CMK (cell line): ENCODE measurements at places on chromosomes 3 and 15.

DNA sequence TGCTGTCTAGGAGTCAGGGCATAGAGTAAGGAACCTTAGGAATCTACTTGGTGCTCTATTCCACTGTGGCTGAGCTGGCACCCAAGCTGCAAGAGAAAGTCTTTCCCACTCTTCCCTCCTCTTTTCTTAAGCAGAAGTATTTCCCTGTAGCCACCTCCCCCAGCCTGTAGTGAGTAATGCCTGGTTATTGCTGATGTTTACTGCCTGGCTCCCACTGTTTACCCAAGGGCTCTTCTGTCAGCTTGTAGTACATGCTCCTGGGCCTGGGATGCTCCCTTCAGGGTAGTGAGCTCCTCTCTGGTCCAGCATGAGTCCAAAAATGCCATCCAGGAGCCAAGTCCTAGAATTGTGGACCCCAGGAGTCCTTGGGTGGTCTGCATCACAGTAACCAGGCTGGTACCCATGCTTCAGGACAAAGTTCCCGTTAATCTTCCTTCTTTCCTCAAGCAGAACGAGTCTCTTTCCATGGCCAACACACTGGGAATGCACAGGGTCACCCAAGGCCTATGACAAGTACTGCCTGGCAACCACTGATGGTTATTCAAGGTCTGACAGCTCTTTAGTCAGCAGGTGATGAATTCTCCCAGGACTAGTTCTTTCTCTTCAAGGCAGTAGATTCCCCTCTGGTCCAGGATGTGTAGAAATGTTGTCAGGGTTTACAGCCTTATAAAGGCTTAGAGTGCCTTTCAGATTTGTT is 17.6 kb downstream of the GALK2 start:
- DNase-seq = no peak

GRCh38 chr3:33092496-33093254 is 4.3 kb downstream of the GLB1 start:
- DNase-seq = no peak

GRCh38 chr3:193819117-193820010 is 226.4 kb downstream of the OPA1 start:
- no peak for DNase-seq

DNA sequence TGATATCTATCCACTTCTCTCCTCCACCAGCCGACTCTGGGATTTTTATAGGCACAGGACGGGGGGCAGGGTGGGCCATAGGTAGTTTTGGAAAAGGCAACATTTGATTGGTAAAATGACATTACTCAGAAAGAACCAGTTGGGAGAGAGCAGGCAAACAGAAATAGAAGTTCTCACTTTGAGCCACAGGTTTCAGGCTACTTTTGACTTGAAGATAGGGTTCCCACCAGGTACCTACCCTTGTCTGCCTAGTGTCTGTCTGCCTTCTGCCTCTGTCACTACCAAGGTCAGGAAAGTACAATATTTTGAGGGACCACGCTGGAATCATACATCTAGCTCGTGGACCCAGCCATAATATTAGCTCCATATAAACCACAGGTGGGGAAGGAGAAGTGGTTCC is 412.9 kb upstream of the GRM7 start:
- no peak for DNase-seq

- no peak for DNase-seq
Measured at GRCh38 chr3:13480340-13481318, 523 bp downstream of the HDAC11 start.

DNA sequence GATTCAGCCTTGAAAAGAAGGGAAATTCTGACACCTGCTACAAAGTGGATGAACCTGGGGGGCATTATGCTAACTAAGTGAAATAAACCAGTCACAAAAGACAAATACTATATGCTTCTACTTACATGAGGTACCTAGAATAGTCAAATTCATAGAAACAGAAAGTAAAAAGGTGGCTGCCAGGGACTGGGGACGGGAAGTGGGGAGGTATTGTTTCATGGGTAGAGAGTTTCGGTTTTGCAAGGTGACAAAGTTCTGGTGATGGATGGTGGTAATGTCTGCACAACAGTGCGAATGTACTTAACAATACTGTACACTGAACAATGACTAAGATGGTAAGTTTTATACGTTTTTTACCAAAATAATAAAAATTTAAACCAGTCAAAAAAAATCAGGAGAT is 4.8 kb downstream of the IDH2 start:
- no peak for DNase-seq

GRCh38 chr3:65830948-65831732 is 207.6 kb downstream of the MAGI1 start:
- no peak for DNase-seq

DNA sequence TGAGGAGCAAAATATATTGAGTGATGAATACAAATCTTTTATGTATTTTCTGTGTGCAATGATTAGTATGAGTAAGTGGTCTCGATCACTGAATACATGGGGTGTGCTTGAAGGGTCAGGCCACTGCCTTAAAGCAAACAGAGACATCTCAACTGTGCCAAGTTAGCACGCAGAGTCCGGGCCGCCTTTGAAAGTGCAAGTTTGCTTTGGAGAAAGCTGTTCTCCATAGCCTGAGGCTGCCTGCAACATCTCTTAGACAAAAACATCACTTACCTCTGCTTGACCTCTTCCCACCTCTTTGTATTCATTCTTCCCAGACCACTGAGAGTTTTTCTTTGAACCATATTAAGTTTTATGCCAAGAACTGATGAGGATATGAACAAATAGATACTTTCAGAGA is 267.0 kb downstream of the ZBTB20 start:
- no peak for DNase-seq

- no peak for DNase-seq
Measured at GRCh38 chr15:57696146-57696545, 10.4 kb upstream of the POLR2M start.

DNA sequence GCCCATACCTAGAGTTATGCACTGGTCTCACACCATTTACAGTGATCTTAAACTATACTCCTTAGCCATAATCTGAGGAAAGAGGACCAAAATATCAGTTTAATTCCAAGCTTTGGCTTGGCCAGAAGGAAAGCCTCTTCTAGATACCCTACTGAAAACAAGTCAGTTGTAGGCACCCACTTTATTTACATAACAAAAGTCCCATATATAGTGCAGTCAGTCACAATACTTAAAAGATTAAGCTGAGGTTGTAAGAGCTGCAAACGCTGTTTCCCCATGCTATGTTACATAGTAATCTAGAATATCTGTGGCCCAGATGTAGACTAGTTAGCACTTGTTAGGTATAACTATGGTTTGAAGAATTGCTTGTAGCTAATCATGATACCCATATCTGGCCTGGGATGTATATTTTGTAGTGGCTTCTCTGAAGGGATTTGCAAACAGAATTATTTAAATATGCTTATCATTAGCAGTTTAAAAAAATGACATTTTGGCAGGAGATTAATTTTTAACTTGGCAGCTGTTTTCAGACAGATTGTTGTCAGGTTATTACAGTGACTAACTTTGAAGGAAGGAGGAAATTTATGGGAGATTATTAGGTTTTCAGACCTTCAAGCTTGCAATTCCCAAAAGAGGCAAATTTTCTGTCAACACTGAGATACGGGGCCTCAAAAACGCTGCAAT is 160.4 kb upstream of the SLC2A2 start:
- no peak for DNase-seq

DNA sequence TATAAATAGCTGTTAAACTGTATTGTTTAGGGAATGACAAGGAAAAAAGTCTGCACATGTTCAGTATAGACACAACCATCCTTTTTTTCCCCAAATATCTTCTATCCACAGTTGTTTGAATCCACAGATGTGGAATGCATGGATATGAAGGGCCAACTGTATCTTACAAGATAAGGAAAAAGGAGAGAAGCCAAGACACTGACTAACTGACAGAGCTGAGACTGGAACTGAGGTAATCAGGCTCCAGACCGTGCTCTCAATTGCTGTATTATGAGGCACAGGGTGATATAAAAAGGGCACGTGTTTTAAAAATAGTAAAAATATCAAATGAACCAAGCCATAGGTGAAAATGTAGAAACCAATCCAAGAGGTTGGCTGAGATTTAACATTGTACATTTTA is 49.0 kb downstream of the DHX36 start:
- DNase-seq = no peak

DNA sequence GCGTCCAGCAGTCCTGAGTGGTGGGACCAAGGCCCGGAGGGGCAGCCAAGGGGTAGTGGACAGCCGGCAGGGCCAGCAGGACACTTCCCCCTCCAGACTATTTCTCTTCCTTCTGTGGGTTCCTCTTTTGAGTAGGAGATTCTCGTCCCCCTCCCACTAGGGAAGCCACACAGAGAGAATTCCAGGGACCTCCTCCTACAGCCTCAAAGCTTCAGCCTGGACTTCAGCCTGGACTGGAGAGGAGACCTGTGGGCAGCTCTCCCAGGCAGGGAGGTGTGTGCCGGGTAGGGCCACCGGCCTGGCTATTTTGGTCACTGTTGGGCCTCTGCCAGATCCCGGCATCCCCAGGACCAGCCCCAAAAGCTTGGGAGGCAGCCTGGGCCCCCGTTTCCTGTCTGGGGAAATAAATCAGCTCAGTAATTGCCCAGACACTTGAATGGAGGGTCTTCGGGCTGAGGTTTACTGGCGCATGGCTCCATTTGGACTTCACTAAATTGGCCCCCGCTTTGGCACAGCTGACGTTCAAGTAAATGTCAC is 1.3 kb downstream of the SLC6A6 start:
- no peak for DNase-seq

DNA sequence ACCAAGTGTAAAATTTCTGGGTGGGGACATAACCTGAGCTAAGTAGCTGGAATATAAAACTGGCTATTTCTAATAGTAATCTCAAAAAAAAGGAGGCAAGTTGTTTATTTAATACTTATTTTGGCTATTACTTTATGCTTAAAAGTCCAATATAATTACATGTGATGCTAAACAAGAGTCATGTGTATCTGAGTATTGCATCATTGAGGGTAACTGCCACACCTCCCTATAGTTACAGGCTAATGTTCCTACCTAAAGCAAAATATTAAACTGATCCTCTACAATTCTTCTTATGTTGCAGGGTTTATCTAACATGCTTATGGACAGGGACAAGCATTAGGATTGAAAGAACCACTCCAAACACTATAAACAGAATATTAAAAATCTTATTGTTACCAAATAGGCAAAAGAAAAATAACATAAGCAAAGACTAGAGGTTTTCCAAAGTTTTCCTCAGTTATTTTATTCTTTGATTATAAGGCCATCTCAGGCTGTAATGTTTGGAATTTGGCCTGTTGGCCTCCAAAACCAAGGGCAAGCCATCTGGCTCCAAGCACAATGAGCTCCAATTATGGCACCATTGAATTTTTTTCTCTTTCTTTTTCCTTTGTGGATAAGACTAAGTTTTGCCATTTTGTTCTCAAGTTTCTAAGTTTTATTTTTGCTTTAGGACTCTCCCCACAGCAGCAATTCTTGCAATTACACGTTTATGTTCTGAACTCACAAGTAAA is 75.8 kb upstream of the ABI3BP start:
- DNase-seq = no peak

GRCh38 chr3:151293127-151293526 is 14.8 kb upstream of the P2RY14 start:
- no peak for DNase-seq

GRCh38 chr3:52145736-52146110 is 8.5 kb downstream of the POC1A start:
- no peak for DNase-seq

- DNase-seq = no peak
Measured at GRCh38 chr3:37823189-37823588, 38.5 kb upstream of the CTDSPL start.

- DNase-seq = no peak
Measured at GRCh38 chr3:193134856-193135255, 106.2 kb upstream of the PLAAT1 start.

DNA sequence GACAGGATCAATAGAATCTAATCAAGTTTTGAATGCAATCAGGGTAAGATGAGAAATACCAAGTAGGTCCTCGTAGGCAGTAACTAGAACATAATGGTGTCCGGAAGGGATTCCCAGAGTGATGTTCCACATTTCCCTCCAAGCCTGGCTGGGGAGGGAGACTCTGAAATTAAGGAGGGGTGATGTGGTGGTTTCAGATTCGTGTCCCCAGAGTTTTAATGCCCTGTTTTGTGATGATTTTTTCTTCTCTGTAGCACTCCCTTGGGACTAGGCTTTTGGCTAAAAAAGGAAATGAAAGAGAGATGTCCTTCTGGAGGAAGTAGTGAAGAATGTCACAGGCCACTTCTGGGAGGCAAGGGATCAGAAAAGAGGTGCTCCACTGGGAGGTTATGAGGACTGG is 108.3 kb upstream of the CACNA2D3 start:
- no peak for DNase-seq

- no peak for DNase-seq
Measured at GRCh38 chr3:125054062-125054448, 1.7 kb downstream of the HEG1 start.

DNA sequence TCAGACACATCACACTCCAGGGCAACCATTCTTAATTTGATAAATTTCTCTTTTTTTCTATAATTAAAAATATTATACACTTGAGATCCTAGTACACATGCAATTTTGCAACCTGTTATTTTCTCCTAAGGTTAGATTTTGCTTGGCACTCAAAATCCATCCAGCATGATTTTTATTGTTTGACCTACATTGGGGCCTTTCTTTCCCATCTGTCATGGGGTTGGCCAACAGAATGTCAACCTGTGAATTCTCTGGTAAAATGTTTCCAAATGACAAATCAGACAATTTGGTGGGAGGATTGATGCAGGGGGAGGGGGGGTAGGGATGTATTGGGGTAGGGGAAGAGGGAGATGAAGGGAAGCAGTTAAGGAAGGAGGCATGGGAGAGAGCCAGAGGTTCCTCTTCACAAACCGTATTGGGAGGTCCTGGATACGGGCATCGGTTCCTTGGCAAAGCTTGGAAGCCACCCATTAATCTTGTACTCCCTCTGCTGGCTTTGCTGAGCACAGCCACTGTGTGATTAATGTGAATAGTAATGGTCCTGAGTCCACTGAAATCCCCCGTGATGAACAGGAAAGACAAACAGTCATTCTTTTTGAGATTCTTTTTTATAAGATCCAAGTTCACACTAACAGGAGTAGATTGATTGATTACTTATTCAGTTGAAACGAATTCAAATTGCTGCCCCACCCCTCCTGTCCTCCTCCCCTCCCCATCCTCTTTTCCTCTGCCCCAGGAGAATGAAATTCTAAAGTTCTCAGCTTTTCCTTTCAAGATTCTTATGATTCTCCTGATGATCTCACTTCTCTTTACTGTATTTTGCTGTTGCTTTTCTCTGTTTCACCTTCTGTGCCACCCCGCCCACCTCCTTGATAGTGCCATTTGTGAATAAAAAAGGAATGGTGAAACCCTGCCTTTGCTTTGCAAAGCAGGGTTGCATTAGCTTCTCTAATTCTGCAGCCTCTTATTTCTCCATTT is 82.2 kb upstream of the SLC25A26 start:
- DNase-seq = no peak

GRCh38 chr3:48403533-48404439 is 26.1 kb downstream of the PLXNB1 start:
- no peak for DNase-seq

GRCh38 chr15:65985387-65985786 is 116.1 kb downstream of the RAB11A start:
- no peak for DNase-seq

- no peak for DNase-seq
Measured at GRCh38 chr15:29046281-29046810, 160.6 kb downstream of the APBA2 start.
